ENCODE measurements at places on chromosomes 2 and 18.

GRCh38 chr2:13616616-13617015 is 899.9 kb downstream of the TRIB2 start:
- no peak for DNase-seq

- no peak for DNase-seq
Observed at GRCh38 chr2:70771446-70771845, 3.4 kb upstream of the ADD2 start.

DNA sequence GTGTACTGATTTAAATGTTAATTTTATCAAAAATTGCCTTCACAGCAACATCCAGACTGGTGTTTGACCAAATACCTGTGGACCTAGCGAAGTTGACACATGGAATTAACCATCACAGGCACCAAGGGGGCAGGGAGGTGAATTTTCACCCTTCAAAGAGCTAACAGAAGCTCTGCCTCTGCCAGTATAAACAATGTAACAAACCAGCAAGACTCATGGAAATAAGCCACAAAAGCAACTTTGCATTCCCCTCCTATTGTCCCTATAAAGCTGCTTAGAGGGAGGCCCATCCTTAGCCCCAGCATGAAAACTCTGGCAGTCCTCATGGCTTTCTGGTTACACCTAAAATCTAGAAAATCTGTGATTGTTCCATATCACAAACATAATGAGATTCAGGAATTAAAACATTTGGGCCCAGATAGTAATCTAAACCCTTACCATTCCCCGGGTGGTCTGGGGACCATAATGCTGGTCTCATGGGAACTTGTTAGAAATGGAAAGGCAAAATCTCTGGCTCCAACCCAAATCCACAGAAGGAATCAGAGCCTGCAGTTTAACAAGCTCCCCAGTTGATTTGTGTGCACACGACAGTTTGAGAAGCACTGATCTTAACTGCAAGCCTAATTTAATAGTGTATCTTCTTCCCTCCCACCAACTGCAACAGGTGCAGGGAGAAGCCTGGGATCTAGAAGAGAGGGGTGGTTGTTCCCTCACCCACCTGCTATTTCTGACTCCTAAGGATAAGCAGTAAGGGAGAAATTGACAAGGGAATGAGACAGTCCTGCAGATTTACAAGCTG is 23.1 kb downstream of the SERPINB11 start:
- DNase-seq, result no peak

DNA sequence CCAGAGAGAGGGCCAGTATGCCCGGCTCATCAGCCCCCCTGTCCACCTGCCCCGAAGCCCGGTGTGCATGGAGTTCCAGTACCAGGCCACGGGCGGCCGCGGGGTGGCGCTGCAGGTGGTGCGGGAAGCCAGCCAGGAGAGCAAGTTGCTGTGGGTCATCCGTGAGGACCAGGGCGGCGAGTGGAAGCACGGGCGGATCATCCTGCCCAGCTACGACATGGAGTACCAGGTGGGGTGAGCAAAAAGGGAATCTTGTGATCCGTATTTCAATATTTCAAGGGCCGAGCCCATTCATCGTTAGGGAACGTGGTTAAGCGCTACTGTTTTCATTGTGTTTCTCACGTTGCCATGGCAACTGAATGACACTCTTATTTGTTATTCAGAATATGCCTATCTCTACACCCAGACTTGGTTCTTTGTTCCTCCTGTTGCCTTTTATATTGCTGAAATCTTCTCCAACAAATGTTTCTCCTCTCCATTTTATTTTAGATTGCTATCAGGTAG is 81.5 kb downstream of the NRP2 start:
- DNase-seq, result no peak

DNA sequence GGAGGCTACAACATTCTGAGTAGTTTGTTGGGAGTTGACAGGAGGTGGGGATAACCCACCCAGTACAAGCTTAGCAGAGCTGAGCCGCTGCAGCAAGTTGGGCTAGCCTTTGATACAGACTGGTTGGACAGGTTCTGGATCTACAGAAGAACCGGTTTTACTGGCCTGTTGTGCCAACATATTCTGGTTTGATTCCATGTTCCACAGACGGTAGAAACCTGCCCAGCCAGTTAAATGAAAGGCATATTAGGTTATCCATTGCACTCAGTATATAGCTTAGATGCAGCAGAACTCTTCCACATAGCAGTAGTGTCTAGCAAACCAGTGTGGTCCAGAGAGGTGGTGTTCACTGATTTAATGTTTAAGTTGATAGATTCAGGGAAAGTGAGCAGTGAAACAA is 19.3 kb upstream of the RBBP8 start:
- no peak for DNase-seq

Measured in stimulated activated CD4-positive, alpha-beta T cell treated with anti-CD3 and anti-CD28 coated beads, TNF-alpha, amount 100 ng/mL, for 48 hours (primary cell).